ENCODE measurements at places on chromosomes 3 and 15.

DNA sequence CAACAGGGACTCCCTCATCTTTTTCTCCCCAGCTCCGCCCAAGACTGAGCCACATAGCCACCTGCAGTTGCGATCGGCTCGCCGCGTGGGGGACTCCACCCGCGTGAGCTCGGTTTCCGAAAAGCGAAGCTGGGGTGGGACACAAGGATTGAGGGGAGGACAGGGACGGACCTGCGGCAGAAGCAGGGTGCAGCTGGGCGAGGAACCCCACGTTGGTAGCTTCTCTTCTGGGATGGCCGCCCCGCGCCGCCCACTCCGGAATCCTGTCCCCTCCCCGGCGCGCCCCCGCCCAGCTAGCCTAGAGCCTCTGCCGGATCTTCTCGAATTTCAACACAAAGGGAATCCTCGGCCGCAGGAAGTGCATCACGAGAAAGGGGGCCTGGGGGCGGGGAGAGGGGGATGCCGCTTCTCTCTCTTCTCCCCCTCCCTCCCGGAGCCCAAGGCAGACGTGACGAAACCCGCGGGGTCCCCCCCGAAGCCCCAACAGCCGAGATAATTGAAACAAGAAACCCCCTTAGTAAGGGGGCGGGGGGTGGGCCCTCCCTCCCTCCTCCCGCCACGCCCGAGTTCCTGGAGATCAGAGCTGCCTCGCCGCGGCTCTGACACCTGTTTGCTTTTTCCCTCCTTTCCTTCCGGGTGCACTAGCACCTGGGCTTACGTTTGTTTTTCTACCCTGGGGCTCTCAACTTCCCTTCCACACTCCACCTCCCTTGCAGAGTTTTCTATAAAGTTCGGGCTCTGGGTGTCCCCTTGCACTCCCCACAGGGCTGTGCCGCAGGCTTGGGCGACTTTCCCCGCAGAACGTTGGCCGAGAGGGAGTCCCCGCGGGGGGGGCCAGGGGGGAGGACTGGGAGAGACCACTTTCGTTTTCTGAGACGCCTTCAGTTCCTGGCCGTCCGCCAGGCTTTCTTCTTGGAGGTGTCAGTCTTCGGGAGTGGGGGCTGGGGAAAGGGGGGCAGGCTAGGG is 1.3 kb upstream of the KCNH8 start:
- peak; percentile 32 for DNase-seq

- no peak for DNase-seq
Measured at GRCh38 chr3:79490165-79491028, 277.4 kb downstream of the ROBO1 start.

DNA sequence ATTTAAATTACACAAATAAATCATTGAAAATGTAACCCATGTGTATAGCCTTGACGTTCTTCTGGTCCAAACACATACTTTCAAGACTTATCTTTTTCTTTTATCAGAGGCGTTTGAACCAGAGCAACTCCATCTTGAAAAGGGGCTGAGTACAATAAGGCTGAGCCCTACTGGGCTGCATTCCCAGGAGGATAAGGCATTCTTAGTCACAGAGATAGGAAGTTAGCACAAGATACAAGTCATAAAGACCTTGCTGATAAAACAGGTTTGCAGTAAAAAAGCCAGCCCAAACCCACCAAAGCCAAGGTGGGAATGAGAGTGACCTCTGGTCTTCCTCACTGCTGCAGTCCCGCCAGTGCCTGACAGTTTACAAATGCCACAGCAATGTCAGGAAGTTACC is 101.0 kb upstream of the IGSF10 start:
- DNase-seq: no peak

DNA sequence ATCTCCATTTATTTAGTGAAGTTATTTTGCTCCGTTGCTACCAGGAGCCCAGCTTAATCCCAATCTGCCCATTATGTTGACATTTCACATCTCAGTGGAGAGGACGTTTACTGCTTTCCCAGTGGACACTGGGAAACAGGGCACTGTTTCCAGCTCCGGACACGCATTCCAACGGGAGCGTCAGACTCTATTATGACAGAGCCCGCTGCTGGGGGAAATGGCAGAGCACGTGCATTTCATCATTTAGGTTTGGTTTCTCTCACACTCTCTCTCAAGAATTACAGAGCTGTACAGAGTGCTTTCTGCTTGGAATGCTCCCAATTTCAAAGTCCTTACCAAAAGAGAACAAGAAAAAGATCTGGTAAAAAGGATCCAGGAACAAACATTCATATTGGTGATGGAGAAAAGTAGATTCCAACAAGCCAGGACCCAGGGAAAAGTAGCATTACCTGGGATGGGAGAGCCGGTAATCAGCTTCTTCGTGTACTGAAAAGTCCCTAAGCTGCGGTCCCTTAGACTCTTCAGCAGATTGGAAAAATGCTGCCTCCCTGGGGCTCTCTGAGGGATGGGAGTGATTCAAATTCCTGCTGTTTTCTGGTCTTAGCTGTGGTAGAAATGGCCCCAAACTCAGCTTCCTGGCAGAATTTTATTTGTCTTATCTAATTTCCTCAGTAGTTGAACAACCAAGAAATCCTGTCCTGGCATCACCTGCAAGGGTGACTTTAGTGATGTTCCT is 136.0 kb upstream of the THBS1 start:
- no peak for DNase-seq

GRCh38 chr3:11662392-11662990 is 18.8 kb upstream of the VGLL4 start:
- no peak for DNase-seq

- no peak for DNase-seq
Measured at GRCh38 chr3:191696348-191696747, 235.4 kb downstream of the PYDC2 start.

GRCh38 chr3:34258271-34258998 is 460.0 kb downstream of the PDCD6IP start:
- no peak for DNase-seq

DNA sequence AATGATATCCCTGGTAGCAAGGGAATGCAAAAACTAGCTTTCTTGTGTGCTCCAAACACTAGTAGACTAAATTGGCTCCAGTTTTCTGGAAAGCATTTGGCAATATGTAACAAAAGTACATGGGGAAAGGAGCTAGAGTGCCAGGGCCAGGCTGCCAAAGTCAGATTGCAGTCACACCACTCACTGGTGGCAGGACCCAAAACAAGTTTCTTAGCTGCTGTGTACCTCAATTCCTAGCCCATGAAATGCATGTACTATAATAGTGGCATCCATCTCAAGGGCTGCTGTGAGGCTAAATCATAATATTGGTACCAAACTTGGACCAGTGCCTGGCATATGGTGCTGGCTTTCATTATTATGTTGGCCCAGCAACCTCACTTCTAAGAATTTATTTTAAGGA is 49.3 kb downstream of the CLDN18 start:
- no peak for DNase-seq

DNA sequence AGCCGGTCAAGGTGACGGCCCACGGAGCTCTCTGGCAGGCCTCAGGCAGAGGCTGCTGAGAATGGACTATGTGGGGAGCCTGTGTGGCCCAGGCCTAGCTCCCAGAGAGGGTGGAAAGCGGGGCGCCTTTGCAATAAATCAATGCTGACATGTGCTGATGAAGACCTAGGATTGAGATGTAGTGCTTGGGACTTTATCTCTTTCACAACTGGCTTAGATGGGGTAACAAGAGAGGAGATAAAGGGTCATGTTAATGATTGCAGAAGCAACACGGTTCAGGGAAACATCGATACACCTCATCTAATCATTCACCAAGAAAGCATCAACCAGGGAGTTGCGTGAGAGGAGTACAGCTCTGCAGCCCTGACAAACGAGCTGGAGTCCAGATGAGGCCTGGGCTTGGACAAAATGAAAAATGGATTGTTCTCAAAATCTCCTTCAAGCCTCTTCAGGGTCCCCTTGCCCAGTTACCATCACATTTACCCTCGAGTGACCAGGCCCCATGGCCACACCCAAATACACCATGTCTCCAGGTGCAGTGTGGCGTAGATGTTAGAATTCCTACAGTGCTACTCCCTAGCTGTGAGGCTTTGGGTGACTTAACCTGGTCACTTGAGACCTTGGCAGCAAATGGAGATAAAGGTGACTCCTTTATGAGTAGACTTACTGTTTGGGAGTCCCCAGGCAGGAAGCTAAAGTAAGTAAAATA is 146.4 kb upstream of the LIPC start:
- no peak for DNase-seq

GRCh38 chr3:186708983-186709679 is 8.0 kb upstream of the KNG1 start:
- no peak for DNase-seq

GRCh38 chr3:175355801-175356335 is 496.7 kb downstream of the NAALADL2 start:
- no peak for DNase-seq

GRCh38 chr3:112351036-112351435 is 18.1 kb downstream of the CD200 start:
- DNase-seq: no peak

- no peak for DNase-seq
Measured at GRCh38 chr3:10366651-10367101, 45.8 kb upstream of the SEC13 start.

GRCh38 chr15:86540840-86541467 is 461.3 kb downstream of the AGBL1 start:
- DNase-seq: no peak

DNA sequence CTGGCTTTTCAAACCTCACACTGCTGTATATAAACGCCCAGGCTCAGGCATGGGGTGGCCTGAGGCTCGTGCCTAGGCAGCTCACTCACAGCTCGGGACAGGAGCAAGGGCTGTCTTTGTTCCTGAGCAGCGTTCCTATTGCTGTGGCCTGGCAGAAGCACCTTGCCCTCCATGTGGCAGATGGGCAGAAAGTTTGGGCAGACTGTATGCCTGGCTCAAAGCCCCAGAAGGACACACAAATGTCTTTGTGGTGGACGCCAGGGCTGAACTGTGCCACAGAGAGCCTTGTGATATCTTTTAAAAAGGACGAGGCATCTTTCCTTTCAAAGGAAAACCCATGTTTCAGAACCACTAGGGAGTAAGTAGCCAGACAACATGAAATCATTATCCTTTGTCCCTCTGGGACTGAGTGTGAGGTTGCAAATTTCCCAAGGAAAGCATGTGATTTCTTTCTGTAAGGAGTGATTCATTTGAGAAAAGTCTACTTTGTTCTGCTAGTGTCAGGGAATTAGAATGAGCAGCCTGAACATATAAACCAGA is 29.3 kb upstream of the UBE2E1 start:
- DNase-seq: no peak

DNA sequence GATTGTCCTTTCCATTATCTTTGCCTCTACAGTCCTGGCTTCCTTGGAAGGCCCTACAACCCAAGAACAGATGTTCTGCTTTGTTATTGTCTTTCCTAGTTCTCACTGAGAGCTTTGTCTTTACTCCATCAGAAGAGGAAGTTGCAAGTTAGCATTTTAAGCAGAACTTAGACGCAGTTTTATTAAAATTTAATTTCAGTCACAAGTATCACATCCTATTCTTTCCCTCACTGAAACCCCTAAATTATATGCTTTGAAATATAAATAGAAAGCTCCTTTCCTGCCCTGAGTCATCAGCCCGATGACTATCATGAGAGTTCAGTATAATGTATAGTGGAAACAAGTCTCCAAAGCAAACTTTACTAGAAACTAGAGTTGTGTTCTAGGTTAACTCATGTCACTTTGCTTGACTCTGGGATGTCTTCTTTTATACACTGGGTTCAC is 291.2 kb upstream of the RBMS3 start:
- no peak for DNase-seq

DNA sequence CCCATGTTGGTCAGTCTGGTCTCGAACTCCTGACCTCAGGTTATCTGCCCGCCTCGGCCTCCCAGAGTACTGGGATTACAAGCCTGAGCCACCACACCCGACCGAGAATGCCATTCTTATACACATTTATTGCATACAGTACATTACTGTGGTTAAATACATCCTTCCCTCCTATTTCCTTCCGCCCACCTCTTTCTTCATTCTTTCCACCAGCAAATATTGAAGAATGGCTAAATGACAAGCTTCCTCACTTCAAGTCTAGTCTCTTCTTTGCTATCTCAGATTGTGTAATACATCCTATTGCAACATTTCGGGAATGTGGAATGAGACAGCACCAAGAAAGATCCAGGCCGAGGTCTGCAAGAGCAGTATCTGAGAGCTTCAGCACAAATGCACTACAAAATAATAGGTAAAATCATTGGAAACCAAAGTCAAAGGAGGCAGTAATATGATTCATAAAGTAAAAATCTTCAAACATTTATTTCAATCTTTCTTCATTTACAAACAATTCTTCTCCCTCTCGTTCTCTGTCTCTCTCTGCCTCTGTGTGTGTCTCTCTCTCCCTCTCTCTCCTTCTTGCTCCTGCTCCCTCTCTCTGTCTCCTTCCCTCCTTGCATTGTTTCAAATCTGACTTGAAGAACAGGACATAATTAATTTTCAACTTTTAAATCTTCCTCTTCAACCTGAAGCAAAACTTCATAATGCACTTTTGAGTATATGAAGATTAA is 94.7 kb upstream of the TGFBR2 start:
- no peak for DNase-seq

GRCh38 chr3:188242436-188243123 is 88.6 kb downstream of the LPP start:
- DNase-seq: no peak

DNA sequence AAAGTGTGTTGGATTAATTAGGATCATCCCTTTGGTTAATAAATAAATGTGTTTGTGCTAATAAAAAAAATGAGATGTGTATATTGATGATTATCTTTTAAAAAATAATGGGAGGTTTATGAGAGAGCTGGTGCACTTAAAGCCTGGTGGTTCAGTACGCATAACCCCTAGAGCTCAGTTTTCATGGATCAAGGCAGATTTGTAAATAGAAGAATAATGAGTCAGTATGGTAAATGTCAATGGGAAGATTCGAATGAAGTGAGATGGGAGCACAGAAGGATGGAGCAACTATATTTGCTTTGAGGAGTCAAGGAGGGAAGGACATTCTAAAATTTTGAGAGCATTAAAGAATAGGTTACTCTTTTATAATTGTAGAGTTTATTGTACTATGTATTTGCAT is 35.4 kb downstream of the AKAP13 start:
- no peak for DNase-seq

- no peak for DNase-seq
Measured at GRCh38 chr15:62904041-62904910, 138.3 kb upstream of the TPM1 start.

GRCh38 chr15:83842281-83842680 is 188.4 kb downstream of the ADAMTSL3 start:
- DNase-seq: no peak

DNA sequence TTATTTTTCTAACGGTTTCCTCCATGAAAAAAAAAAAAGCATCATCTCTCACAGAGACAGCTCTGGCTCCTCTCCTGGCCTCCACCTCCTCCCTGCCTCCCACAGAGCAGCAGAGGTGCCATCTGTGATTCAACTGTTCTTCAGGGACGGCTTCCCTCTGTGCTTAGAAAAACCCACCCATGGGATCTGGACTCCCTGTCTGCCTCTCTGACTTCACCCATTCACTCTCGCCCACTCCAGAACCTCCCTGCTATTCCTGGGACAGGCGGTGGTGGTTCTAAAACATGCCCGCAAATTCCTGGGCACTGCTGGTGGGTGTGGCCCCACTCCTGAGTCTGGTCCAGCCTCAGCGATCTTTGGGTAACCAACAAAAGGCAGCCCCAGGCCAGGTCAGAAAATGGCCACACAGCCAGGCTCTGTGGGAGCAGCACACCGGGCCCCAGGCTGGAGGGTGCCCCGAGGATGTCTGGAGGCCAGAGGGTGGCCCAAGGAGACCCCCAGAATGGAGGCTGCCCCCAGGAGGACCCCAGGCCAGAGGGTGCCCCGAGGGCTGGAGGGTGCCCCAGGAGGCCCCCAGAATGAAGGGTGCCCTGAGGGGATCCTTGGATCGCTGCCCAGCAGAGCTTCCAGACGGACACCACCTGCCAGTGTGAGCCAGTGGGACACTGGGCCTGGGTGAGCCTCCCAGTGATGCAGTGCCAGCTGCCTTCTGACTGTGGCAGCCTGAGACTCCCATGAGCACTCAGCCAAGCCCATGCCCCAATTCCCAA is 2.6 kb upstream of the CHST13 start:
- no peak for DNase-seq

- DNase-seq: no peak
Measured at GRCh38 chr3:23981955-23982354, 36.9 kb downstream of the NR1D2 start.
